ENCODE measurements at places on chromosomes 3 and 15.

GRCh38 chr15:67746450-67746849, 78.9 kb upstream of the SKOR1 start:
- DNase-seq = peak; percentile 14

DNA sequence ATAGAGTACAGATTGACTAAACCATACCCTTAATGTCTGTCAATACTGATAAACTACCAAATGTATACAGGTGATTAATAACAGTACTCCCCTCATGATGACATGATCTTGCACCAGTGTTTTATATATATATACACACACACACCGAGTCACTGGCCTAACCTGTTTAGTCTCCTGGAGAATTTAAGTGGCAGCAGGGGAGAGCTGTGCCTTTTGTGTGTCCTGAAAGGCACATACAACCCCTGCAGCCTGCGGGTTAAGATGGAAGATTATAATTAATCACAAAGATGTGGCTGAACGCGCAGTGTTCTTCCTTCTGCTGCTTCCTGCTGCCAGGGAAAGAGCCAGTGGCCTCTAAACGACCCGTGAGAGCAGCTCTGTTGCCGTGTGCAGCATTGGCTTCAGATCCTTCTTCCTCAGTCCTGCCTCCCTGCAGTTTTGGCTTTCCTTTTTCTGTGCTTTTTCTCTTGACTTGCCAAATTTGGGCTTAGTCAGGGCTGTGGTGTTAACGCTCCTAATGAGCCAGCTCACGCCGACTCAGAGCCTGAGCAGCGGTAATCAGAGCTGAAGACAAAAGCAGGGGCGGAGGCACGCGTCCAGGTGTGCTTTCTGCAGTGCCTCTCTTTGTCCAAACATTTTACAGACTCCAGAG, 42.5 kb upstream of the UBE3A start:
- no peak for DNase-seq

GRCh38 chr3:100548053-100548452, 55.6 kb downstream of the TMEM45A start:
- no peak for DNase-seq

DNA sequence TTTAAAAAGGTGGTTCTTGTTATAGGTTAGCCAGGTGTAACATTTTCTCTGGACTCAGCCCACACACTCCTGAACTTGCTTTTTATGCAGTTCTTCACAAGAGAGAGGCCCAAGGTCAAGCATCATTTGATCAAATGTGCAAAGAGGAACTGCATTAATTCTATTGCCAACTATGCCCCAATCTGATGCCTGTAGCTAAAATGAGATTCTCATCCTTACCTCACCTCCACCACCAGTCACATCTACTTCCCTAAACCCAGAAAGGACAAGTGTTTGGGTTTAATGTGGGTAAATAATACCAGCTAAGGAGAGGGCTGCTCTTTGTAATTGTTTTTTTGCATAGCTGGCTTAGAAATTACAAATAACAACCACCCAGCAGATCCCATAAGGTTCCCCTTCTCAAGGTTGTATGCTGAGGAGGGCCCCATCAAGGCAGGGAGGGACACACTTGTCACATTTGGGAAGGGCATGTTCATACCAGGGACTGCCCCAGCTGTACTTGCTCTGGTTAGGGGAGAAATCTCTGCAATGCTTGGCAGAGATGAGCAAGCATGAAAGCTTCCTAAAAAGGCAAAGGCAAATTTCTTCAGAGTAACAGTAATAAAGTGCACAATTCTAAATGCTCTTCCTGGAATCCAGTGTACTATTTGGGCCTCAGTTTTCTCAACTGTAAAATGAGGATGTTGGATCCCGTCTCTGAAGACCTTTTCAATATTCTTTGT, 76.2 kb downstream of the TGFBR2 start:
- DNase-seq = no peak

DNA sequence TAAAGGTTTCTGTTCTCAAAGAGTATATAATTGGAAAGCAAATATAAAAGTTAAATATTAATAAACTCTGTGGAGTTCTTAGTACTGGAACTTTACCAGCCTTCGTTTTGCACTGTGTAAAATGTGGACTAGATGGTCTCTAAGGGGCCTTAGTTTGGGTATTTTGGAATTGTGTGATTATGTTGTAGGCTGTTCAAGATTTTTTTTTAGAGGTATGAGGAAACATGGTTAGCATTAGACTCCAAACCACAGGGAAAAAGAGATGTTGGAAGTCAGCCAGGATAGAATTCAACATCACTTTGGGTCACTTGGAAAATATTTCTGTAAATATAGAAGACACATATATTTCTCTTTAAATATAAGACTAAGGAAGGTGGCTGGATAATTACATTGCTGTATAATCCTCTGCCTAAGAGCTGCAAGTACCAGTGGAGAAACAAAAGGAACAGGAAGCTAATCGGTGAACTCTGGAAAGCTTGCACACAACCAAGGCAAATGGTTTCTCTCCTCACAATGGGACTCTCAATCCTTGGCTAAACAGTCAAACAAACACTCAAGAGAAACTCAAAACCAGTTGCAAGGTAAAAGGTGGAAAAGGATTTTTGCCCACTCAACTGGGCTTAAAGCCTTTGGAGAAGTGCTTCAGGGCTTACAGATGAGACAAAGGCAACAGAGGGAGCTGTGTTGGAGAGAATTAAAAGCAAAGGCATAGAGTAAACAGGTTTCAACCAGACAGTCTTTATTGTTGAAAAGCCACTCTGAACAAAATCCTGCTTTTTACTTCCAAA, 141.7 kb downstream of the NR1D2 start:
- no peak for DNase-seq

GRCh38 chr3:186315581-186316354, 46.3 kb downstream of the DGKG start:
- DNase-seq = no peak

- no peak for DNase-seq
Measured at GRCh38 chr3:15220661-15221060, 14.6 kb downstream of the CAPN7 start.

DNA sequence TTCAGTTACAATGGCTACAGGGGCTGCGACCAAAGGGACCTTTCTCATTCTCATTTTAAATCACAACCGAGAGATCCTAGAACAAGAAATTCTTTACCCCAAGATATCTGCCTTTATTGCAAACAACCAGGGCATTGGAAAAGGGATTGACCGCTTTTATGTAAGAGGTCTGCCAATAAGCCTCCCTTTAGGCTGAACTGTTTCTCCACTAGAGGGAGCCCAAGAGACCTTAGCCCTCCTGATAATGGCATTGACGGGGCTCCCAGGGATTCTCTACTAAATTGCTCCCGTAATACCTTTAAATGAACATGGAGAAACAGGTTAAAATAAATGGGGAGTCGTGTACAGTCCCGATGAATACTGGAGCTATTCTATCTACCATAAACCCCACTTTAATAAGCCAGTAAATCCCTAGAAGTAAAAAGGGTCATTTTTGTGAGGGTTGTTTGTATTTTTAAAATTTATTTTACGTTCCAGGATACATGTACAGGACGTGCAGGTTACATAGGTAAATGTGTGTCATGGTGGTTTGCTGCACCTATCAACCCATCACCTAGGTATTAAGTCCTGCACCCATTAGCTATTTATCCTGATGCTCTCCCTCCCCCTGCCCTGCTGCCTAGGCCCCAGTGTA, 7.5 kb upstream of the IGSF10 start:
- DNase-seq = peak; percentile 72

DNA sequence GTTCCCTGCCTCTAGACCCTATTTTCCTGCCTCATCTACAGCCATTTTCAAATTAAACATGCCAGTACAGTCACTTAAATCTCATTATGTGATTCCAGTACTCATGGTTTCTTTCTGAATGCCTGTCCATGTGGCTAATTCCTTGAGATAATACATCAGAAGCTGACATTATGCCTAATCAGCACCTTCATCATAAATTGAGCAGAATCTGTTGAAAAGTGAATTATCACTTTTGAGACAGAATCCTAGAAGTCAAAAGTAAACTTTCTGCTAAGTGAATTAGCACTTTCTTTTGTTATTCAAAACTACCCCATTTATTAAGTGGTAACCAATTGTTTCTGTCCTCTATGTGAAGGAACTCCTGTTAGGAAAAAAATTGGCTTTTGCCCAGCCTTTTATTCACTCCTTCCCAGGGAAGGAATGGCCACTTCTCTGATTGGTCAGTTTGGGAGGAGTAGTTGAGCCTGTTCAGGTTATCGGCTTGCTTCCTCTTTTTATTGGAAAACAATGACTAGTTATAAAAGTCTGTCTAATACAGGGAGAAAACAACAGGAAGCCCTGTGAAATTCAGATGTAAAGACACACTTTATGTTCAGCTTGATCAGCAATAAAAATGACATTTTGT, 40.5 kb downstream of the OSTN start:
- no peak for DNase-seq

- no peak for DNase-seq
Measured at GRCh38 chr3:113213896-113214587, 2.7 kb downstream of the BOC start.

All from LoVo (cell line).